Activated gamma-delta T cell treated with Interleukin-2 at 50 U/mL for 16 hours (primary cell): ENCODE measurements at places on chromosomes 6 and 20.

DNA sequence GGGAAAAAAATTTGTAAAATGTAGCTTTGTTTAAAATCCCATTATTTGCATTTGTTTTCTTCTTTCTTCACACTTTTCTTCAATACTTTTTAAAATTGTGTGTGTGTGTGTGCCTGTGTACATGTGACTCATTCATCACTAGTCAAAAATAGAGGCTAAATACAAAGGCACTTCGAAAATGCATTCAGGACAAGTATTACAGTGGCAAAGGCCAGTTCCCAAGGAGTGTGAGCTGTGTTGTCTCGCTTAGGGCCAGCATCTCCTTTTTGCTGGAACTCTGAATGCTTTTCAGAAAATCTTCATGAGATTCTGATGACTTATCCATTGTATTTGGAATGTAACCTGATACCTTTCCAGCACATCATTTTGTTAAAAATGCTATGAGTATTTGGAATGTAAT, 288.5 kb upstream of the CNR1 start:
- no peak for DNase-seq

GRCh38 chr6:147366290-147366689, 142.2 kb upstream of the SAMD5 start:
- no peak for DNase-seq

- no peak for DNase-seq
These were observed 32.2 kb upstream of the TULP1 start for GRCh38 chr6:35544769-35545361.

DNA sequence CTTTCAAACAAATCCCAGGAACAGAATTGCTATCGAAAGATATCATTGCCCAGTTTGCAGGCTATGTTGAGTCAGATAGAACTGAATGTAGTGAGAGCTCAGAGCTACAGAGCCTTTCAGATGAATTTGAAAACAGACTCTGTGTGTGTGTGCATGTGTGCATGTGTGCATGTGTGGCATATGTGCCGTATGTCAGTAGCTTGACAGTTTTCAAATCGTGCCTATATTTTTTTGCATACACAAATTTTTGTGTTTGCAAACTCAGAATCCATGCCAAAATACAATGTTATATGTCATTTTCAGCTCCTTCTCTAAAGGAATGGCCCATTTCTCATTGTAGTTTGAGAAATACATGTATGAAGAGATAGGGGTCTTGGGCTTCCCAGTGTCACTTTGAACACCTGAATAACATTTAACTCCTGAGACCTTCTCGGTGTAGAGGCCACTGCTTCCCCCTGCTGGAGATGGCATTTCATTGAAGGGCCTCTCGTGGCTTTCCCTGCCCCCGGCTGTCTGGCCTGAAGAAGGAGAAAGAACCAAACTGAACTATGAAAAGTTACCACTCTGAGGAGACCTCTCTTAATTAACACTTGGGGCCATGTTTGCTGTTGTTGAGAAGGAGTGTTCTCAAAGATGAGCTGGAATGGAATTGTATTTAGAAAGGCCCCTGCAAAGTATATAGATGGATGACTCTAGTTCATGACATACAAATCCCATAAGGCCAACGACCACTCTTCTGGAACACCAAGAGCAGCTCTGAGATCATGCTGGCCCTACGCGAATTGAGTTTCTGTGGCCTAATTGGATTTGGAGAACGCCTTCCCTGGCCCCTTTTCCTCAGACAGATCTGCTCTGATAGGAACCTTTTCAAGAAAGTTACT, 58.7 kb downstream of the VAPB start:
- peak; percentile 44 for DNase-seq

DNA sequence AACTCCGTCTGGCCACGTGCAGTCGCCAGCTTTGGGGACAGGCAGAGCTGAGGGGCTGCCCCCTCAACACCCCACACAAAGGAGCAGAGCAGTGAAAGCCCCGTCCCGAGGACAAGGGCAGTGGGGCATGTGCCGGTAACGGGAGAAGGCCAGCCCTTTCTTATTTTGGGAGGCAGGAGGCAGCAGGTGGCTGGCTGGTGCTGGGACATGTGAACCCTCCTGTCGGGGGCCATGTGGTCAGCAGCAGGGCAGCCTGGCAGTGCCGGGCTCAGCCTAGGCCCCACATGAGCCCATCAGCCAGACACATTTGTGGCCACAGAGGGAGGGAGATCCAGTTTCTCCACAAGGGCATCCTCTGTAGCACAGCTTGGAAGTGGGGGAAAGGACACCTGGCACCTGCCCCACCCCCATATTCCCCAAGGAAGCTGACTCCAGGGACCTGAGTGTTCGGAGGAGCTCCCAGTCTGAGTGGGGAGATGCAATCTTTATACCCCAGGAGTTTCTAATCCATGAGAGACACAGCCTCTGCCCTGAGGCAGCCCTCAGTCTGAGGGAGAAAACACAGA, 137.6 kb downstream of the MRPL14 start:
- DNase-seq: no peak

GRCh38 chr6:119075200-119075981, 3.1 kb downstream of the FAM184A start:
- DNase-seq: no peak

GRCh38 chr20:58433029-58433647, 44.1 kb downstream of the VAPB start:
- DNase-seq: no peak

DNA sequence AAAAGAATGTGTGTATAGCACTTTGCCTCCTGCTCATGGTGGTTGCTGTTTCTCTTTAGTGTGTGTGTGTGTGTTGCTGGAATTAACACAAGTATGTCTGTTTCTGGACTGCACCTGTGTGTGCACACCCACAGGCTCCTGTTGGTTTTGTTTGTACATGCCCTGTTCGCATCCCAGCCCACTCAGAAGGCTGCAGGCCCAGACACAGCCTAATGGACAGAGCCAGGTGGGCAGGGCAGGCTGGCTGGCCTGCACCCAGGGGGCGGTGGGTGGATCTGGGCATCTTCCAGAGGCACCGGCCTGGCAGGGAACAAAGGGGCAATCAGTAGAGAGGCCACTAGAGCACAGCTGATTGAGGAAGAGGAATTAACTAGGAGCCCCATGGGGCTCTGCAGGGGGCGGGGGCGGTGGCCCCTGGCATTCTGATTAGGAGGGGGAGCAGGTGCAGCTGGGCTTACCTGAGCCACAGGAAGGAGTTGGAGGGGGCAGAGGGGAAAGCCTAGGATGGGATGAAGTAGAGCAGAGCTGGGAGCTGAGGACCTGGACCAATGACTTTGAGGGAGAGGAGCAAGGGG, 21.9 kb downstream of the CD40 start:
- DNase-seq: no peak

DNA sequence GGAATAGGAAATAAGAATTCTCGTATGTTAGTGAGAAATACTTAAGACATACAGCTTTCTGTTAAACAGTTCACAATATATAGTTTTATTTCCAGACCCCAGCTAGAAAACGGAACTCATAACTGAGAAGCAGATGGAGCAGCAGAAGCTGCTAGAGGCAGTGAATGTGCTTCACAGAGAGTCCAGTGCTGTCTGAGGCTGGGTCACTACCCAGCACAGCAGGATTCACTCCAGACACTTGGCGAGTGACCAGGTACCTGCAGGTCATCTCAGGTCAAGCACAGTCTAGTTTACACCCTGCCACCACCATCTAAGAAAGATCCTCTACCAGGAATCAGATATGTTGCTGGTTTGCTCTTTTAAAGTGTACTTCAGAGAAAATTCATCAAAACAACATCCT, 243.1 kb upstream of the RAB32 start:
- DNase-seq: no peak
